ENCODE measurements at places on chromosomes 12 and 14. TPM values are rescaled to one million over a fixed set of nuclear protein-coding genes. Genes with fewer than 3 reads are reported as not detected.

ST8SIA1 gene
- 2.1 TPM for total RNA-seq

CELA1 gene
- total RNA-seq: not detected

NRIP2 gene
- 1.2 TPM for total RNA-seq

MYF6 gene
- total RNA-seq: not detected

SLC5A8 gene
- total RNA-seq: not detected

ZFHX2 gene
- 0.74 TPM for total RNA-seq

CDCA3 gene
- 0.55 TPM for total RNA-seq

RITA1 gene
- 17.9 TPM for total RNA-seq

CFAP54 gene
- total RNA-seq: 0.16 TPM

GPR132 gene
- 1.0 TPM for total RNA-seq

FAR2 gene
- 3.4 TPM for total RNA-seq

ZNF740 gene
- total RNA-seq: 26.5 TPM

Measured in left ventricle myocardium inferior (tissue), 1 donor.